Neural progenitor cell (in vitro differentiated cells): ENCODE measurements at places on chromosomes 16 and 17.

DNA sequence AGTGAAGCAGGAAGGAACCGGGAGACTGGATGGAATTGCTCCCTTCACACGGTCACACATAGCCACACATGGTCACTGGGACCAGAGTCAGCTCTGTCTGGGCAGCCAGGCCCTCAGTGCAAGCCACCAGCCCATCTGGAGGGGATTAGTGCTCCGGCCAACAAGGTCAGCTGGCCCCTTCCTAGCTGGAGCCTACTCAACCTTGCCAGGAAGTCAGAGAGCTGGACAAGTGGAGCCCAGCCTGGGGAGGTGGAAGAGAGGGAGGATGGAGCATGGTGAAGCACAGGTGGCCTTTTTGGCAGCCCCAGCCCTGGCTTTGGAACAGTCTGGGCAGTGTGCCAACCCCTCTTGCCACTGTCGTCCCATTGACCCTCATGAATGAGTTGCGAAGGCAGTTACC, 3.7 kb upstream of the CACNA1G start:
- no peak for DNase-seq

GRCh38 chr17:79988185-79988971, 47.3 kb downstream of the TBC1D16 start:
- no peak for DNase-seq

DNA sequence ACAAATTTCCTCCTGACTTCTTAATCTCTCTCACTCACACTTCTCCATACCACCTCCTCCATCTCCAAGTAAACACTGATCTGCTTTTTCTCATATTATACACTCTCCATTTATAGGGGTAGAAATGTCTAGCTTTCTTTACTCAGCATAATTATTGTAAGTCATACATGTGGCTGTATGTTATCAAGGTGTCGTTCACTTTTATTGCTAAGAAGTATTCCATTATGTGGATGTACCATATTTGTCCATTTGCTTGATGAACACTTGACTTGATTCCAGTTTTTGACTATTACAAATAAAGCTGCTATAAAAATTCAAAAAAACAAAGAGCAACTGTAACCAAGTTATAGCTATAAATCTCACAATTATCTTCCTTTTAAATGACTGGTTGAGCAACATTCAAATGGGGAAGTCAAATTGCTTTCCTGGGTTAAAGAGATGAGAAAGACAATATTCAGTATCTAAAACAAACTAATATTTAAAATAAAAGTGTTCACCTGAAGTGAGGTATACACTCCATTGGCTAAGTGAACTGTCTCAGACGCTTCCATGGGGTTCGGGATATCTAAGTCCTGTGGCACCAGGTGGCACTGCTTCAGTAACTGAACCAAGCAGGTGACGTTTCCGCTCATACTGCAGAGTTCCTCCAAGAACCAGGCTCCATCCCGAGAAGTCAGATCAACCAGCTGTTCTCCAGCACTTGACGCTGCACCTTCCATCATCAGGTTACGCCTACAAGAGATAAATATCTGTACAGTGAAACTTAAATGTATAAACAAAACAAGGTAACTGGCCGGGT, 32.6 kb upstream of the ARL6IP1 start:
- DNase-seq: no peak

GRCh38 chr16:46763147-46763546, 15.0 kb upstream of the MYLK3 start:
- no peak for DNase-seq

DNA sequence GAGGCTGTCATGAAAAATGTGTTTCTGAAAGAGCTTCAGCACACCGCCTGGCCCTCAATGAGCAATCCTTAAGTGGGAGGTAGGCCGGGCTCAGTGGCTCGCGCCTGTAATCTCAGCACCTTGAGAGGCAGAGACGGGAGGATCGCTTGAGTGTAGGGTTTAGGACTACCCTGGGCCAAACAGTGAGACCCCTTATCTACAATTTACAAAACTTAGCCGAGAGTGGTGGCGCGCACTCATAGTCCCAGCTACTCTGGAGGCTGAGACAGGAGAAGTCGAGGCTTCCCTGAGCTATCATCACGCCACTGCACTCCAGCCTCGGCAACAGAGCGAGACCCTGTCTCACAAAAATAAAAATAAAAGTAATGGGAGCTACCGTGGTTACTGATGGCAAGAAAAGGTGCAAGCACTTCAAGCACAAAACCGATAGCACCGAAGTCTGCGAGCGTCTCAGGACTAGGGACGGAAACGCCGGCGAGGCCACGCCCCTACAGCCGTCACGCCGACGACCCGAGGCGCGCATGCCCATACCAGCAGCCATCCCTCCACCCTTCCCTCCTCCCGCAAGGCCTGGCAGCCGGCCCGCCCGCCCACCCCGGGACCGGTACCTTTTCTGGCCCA, 607 bp downstream of the THUMPD1 start:
- peak; percentile 91 for DNase-seq

DNA sequence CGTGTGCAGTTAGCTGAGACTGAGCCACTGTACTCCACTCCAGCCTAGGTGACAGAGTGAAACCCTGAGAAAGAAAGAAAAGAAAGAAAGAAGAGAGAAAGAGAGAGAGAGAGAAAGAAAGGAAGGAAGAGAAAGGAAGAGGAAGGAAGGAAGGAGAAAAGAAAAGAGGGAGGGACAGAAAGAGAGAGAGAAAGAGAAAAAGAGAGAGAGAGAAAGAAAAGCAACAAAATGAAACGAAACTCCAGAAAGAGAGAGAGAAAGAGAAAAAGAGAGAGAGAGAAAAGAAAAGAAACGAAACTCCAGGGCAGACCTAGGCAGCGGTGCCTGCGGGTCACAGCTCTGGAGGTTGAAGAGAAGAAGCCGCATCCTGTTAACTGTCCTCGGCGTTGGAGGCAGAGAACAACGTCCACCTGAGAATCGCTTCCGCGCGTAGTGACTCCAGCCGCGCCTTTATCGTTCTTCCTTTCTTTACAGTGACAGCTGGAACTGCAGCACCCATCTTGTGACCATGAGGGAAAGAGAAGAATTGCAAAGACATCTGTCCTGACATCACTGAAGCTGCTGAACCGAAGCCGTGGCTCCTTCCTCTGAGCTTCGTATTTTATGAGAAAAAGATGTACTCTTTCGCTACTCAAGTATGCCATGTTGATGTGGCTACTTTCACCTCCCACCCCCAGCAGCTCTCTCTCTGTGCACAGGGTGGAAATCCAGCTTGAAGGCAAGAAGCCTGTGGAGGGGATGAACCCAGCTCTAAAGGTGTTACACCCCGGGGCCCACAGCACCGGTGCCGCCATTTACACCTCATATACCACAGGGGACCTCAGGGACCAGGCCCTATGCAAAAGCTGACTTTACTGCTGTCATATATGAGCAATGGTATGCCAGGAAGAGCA, 56.9 kb upstream of the DOC2B start:
- no peak for DNase-seq

DNA sequence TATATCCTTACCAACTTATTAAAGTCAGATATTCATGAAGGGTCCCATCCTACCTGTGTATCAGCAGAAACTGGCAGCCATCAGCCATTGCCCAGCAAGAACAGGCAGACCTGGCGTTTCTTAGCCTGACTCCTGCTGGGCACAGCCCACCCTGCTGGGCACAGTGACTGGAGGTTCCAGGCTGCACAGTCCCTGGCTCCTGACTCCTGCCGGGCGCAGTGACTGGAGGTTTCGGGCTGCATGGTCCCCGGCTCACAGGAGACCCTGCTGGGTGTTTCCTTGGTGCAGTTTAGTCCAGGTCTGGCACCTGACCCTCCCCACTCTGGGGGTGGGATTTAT, 6.7 kb downstream of the TIMM22 start:
- DNase-seq: no peak

GRCh38 chr16:48201515-48202201, 42.4 kb upstream of the LONP2 start:
- DNase-seq: no peak

GRCh38 chr16:69927056-69927757, 23.9 kb upstream of the CLEC18A start:
- DNase-seq: no peak

DNA sequence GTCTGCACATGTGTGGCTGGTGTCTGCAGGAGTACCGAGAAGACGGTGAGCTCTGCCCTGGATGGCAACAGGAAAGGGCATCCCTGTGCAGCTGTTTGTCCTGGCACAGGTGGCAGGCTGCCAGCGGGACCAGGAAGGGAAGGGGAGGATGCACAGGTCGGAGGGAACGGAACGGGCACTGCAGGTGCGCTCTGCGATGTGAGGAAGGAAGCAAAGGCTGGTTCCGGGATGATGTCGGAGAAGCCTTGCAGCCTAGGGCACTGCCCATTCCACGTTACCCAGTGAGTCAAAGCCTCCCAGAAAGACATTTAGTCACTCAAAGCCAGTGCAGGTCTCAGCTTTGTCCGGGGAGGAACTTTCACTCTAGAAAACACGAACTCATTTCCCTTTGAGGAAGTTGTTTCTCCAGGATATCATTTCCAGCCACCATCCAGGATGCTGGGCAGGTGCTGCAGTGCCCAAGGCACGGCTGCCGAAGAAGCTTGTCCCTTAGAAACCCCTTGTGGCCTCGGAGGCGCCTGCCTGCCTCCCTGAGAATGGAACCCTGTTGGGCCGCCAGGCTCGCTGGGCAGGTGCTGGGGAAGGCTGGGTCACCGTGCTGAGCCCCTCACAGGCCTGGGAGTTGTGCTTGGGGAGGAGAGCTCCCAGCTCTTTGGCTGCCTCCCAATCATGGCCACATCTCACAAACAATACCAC, 4.5 kb upstream of the TMEM235 start:
- DNase-seq: no peak

GRCh38 chr17:72406498-72406897, 285.7 kb downstream of the SOX9 start:
- no peak for DNase-seq

- no peak for DNase-seq
These were observed 168.1 kb upstream of the RBL2 start for GRCh38 chr16:53266156-53266555.

DNA sequence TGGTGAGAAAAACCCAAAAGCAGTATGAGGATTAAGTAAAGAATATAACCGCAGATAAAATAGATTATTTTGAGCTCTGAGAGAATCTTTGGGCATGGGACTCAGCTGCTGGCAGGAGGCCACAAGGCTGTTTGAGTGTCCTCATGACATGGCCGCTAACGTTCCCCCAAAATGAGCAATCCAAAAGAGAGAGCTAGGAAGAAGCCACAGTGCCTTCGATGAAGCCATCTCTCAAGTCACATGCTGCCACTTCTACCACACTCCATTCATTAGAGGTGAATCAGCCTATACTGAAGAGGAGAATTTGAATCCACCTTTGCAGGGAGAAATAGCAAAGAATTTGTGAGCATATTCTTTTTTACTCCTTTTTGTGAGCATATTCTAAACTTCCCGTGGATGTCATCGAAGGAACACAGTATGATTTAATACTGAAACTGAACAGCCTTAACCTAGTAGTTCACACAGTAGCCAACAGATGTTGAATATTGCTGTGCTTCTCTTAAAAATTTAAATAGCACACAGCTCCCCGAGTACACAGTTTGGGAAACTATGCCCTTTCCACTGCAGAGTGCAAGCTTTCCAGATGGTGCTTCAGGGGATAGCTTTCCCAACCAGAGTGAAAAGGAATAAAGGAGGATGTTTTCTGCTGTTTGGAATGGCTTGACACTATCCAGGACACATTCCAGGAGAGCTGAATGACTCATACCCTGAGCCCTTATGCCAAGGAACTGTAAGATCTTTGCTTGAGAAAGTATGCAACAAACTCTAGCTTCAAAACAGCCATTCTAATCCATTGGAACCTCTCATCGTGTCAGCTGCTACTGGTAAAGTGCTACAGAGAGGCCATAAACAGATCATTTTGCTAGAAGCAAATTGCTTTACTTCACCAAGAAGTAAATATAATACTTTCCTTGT, 33.9 kb downstream of the ANKFY1 start:
- DNase-seq: no peak

GRCh38 chr17:8117980-8118768, at the start of gene ALOXE3:
ALOXE3 (minus strand) TSS chr17:8118514; CDS start chr17:8117990, 524 bp downstream.
- DNase-seq: peak; percentile 59

GRCh38 chr16:67158637-67159600, 790 bp downstream of the TRADD start:
- DNase-seq: peak; percentile 70

DNA sequence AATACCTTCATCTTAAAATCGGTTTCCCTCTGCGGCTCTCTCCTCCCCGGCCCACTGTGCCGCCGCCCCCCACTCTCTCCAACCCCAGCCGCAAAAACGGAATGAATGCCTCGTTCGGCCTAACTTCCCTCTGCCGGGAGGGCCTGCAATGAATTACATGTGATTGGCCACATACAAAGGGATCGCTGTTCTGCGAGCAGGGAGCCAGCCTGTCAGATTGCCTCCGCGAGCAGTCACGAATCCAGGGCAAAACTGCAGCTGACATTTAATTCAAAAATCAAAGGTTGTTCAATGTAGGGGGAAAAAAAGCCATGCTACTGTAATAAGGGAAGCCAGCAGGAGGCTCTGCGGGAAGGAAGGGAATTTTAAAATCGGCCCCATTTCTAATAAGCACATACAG, 84.9 kb downstream of the TBC1D16 start:
- peak; percentile 85 for DNase-seq

DNA sequence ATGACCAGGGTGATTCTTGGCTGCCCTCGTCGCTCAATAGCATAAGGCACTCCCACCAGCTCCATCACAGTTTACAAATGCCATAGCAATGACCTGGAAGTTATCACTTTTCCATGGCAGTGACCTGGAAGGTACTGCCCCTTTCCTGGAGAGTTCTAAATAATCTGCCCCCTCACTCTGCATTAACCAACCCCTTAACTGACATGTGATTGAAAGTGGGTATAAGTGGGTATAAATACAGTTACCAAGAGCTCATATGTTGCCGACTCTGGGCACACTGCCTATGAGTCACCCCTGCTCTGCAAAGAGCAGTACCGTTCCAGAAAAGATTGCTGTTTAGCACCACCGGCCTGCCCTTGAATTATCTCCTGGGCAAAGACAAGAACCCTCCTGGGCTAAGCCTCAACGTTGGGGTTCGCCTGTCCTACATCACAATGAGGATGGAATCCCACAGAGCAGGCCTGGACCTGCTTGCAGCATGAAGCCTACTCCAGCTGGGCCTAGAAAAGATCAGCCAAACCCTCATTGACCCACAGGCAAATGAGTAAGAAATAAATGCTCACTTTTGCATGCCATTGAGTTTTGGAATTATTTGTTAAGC, 95.2 kb upstream of the SEC14L1 start:
- no peak for DNase-seq

- no peak for DNase-seq
These were observed 410.4 kb upstream of the MON1B start for GRCh38 chr16:76780556-76780955.

DNA sequence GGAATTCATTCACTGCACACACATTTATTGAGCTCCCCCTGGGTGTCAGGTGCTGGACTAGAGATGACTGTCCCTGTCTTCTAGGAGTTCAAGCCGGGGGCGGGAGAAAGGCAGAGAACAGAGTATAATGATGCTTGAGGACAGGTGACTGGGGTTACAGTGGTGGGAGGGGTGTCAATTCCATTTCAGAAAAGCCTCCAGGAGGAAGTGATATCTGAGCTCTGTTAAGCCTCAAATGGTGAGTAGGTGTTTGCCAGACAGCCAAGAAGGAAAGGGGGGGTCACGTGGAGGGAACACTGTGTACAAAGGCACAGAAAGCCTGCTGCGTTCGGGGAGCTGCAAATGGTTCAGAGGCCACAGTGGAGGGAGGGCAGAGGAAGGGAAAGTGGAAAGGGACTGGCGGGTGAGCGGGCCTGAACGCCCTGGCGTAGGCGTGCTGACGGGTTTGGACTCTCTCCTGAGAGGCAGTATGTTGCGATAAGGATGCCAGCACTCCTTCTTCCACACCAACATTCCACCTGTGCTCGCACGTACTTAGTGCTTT, 9.7 kb upstream of the NXPH3 start:
- no peak for DNase-seq
